RCC 7860 (cell line): ENCODE measurements at places on chromosomes 12 and 14.

- DNase-seq, result no peak
Observed at GRCh38 chr12:15928870-15929571, 17.9 kb downstream of the DERA start.

- DNase-seq, result no peak
Observed at GRCh38 chr12:94504386-94504785, 44.7 kb upstream of the CEP83 start.

DNA sequence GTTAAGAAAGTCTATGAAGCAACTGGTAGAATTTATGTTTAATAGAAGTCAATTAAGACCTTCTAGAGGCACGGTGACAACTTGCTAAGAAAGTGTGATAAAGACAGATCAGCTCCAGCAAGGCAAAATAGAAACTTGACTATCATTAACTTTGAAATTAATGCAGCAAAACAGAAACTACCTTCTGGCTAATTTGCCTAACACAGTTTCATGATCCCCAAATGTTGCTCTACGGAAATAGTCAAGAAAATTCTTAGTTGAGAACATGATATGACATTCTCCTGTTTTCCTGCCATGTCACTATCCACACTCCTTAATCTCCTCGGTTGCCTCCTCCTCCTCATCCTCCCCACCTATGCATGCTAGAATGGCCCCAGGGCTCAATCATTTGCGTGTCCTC lies 4.2 kb downstream of the DENND5B start:
- no peak for DNase-seq

GRCh38 chr14:61351477-61351876 lies 30.1 kb downstream of the PRKCH start:
- DNase-seq, result no peak

DNA sequence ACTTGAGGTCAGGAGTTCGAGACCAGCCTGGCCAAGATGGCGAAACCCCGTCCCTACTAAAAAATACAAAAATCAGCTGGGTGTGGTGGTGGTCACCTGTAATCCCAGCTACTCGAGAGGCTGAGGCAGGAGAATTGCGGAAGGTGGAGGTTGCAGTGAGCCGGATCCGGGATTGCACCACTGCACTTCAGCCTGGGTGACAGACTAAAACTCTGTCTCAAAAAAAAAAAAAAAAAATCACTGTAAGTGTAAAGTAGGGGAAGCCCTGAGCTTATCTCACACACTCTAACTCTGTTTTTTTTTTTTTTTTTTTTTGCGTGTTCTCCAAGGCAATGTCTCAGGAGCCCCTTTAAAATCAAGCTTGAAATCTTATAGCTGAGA lies 421 bp upstream of the RBMS2 start:
- DNase-seq, result no peak

- no peak for DNase-seq
Observed at GRCh38 chr14:50363714-50364111, 33.0 kb downstream of the CDKL1 start.

DNA sequence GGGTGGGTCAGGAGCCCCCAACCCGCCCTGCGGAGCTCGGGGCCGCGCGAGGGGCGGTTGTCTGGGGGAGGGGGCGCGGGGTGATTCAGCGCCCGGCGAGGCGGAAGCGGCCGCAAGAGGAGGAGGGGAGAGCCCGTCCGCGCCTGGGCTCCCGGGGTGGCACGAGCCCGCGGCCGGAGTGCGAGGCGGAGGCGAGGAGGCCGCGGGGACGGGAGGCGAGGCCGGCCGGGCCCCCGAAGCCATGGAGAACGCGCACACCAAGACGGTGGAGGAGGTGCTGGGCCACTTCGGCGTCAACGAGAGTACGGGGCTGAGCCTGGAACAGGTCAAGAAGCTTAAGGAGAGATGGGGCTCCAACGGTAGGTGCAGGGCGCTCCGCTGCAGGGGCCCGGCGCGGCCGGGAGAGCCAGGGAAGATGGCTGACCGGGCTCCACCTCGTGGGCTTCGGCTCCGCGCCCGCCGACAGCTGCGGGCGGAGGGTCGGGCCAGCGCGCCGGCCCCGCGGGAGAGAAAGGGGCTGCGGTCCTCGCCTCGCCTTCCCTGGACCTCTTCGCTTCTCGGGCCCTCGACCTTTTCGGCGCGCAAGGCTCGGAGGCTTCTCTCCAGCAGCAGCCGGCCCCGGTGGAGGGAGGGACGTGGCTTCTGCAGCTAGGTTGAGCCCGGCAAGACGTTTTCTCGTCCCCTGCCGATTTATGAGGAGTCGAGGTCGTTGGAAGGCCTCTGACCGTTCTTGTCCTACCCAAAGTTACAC lies 677 bp downstream of the ATP2A2 start:
- peak; percentile 32 for DNase-seq

DNA sequence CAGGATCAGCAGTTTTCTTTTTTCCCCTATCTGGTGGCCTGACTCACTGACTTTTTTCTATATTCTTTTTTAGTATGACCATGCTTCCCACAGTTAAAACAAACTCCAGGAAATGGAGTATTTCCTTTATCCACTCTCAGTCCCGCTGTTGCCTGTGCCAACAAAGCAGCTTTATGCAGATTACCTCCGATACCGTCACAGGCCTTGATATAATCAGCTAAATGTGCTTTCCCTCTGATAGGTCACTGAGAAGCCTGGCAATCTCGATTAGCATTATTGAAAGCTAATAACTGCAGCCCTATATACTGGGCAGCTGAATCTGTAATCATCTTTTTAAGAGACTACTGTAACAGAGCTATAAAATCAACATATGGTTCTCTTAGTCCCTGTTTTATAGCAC lies 243.6 kb downstream of the KIF21A start:
- DNase-seq, result no peak

DNA sequence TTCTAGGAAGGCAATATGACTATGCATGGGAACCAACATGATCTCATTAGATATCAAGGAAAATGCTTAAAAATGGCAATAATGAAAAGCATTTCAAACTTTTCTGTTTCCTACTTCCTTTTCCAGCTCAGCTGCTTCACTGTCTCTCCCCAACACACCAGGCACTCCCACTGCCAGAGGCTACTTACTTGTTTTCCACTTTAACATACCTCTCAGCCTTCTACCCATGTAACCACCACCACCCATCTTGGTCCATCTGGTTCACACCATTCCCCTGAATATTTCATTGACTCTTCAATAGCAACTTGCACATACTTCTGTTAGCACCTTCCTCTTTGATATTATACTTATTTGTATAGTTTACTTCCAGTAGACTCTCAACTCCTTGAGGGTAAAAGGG lies 168.3 kb upstream of the NPAS3 start:
- DNase-seq, result no peak

DNA sequence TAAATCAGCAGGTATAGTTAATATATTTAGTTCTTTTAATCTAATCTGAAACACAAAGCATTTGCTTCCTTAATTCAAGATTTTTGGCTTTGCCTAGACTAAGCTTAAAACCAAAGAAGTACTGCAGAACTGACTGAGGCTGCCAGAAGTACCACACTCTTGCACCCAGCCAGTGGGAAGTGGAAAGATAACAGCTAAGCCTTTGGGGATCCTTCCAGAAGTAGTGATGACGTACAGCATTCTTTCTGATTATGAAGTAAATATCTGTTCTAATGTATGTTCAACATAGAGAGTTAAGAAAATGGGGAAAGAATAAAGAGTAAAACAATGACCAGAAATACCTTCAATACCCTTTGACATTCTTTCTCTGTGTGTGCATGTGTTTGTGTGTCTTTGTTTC lies 19.3 kb downstream of the NTF3 start:
- DNase-seq, result no peak

- DNase-seq, result no peak
Observed at GRCh38 chr14:102759456-102760187, 17.6 kb upstream of the TRAF3 start.

GRCh38 chr12:52132754-52133161 lies 53.3 kb downstream of the SMIM41 start:
- DNase-seq, result no peak

GRCh38 chr14:93544212-93544611 lies 113.5 kb downstream of the UNC79 start:
- no peak for DNase-seq

DNA sequence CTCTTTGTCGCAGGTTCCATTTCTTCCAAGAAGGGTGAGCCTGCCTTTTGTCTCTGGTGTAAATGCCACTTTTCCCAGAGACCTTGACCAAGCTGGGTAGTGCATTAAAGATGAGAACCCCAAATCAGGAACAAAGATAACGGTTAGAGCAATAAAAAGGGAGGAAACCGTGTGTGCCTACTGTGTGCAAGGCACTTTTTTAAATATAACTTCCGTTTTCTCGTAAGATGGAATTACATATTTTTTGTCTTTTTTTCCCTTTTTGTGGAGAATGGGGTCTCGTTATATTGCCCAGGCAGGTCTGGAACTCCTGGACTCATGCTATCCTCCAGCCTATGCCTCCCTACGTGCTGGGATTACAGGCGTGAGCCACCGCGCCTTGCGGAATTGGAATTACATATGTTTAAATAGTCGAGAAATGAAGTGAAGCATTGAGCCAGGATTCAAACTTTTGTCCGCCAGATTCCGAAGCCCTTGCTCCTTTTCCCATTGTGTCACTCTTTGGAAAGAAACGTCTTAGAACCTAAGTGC lies 506 bp upstream of the NABP2 start:
- no peak for DNase-seq

- no peak for DNase-seq
Observed at GRCh38 chr12:131279281-131279921, 325.7 kb downstream of the ADGRD1 start.

- DNase-seq, result no peak
Observed at GRCh38 chr12:31440134-31440533, 114.2 kb upstream of the SINHCAF start.

DNA sequence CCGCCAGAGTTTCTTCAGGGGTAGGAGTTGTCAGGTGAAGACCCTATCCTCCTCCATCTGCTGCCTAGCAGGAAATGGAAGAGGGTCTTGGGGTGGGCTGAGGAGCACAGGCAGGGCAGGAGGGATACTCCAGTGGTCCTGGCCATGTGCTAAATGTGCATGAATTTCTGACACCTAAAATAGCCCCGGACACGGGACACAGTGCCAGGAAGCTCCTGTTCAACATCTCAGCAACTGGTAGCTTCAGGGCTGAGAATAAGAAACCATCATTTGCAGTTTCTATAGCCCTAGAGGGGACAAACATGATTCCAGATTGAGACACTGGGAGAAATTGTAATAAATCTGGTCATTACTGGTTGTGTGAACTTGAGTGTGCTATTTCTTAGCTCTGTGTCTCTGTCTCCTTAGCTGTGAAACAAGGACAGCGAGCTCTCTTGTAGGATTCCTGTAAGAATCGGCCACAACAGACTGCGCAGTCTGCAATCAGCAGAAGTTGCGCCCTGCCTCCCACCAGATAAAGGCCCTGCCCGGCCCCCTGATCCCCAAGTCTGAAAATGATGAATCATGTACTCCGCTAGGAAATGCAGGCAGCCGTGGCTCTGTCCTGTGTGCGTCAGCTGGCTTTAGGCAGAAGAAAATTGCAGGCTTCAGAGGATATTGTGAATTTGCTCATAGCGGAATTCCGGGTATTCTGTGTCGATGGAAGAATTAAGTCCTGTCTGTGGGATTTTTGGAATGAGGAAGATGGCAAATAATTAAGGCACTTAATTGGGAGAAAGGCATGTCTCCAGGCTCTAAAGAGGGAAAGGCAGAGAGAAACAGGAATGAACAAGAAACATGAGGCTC lies 35.2 kb upstream of the MEG3 start:
- no peak for DNase-seq

DNA sequence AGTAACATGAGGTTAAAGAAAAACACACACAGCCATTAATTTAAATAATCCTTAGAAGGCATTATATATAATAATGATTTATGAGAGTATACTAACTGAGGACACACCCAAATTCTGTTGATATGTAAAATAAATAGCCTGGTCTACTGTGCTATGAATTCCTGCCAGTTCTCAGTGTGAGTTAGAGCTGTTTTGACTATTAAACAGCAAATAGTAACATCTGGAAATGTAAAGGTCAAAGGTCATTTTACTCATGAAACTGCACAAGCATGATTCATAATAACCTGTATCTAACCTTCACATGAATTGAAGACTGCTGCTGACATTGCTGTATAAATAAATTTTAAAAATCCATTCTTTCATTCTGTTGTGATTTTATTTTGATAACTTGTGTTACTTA lies 966.7 kb downstream of the SLC6A15 start:
- DNase-seq, result no peak

GRCh38 chr12:112340230-112340629 lies 42.0 kb downstream of the HECTD4 start:
- DNase-seq, result no peak

GRCh38 chr14:93984070-93984469 lies 7.7 kb upstream of the ASB2 start:
- DNase-seq, result peak; percentile 64

DNA sequence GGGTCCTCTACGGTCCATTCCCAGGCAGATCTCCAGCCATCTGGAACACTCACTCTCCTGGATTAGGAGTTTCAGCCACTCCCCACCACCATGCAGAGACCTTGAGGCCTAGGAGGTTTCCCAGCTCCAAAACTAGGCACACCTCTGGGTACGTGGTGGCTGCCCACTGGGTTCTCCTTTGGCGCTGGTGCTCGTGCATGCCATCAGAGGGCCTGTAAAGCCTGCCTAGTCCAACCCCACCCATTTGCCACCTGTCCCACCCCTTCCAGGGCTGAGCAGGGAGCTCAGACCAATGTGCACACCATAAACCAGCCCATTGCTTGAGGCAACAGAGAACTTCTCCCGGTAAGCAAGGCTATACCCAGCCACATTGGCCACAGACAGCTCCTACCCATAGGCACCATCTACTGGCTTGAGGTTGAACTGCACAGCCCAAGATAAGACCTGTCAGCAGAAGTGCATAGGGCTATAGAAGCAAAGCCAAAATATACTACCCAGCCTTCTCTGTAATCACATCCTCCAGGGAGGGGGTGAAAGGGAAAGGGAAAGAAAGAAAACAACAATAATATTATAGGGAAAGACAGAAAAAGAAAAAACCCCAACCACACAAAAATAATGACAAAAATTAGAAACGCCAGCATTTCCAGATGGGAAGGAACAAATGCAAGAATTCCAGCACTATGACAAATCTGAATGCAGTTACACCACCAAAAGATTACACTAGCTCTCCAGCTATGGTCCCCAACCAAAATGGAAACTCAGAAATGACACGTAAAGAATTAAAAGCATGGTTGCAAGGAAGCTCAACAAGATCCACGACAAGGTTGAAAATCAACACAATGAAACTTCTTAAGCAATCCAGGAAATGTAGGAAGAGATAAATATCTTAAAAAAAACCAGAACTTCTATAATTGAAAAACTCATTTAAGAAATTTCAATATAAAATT lies 111.9 kb upstream of the CCDC175 start:
- peak; percentile 7 for DNase-seq

DNA sequence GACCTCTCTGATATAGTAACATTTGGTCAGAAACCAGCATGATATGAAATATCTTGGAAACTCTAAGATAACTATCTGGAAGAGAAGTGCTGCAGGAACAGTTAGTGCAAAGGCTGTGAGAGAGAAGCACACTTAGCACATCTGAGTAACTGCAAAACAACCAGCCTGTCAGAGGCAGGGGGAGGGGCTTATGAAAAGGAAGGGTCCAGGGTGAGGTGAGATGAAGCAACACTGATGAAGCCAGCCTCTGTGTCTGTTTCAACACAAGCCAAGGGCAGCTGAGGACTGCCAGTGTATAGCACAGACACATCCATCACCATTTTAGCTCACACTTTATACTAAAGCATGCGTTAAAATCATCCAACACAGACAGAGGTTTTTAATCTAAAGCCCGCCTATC lies 37.4 kb upstream of the OVCH1 start:
- DNase-seq, result no peak

GRCh38 chr12:2395354-2395977 lies 342.7 kb downstream of the CACNA1C start:
- DNase-seq, result no peak

- no peak for DNase-seq
Observed at GRCh38 chr14:24996930-24997725, 52.8 kb downstream of the STXBP6 start.
